Stimulated activated CD4-positive, alpha-beta T cell treated with anti-CD3 and anti-CD28 coated beads, TNF-alpha, amount 100 ng/mL, for 48 hours (primary cell): ENCODE measurements at places on chromosomes 4 and X.

GRCh38 chrX:99301990-99302389, 1108.1 kb downstream of the PCDH19 start:
- DNase-seq: no peak

DNA sequence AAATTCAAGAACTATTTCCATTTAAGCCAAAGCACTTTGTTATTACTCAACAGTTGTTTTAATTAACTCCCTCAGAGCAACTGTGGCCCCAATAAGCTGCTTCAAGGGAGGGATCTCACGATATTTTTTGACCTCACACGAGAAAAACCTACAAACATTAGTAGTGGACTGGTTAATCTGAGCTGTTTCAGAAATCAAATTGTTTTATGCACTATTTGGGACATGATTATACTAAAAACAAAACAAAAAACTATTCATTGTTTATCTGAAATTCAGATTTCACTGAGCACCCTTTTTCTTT, 74.3 kb downstream of the DCHS2 start:
- no peak for DNase-seq

DNA sequence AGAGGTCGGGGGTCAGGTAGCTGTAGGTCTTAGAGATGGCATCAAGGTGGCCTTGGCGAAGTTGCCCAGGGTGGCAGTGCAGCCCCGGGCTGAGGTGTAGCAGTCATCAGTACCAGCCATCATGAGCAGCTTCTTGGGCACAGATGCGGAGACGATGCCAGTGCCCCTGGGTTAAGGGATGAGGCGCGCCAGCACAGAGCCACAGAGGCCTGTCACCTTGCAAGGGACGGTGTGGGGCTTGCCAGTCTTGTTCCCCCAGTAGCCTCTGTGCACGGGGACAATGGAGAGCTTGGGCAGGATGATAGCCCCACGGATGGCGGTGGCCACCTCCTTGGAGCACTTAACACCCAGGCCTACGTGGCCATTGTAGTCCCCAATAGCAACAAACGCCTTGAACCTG, 750.7 kb upstream of the PABPC4L start:
- no peak for DNase-seq

DNA sequence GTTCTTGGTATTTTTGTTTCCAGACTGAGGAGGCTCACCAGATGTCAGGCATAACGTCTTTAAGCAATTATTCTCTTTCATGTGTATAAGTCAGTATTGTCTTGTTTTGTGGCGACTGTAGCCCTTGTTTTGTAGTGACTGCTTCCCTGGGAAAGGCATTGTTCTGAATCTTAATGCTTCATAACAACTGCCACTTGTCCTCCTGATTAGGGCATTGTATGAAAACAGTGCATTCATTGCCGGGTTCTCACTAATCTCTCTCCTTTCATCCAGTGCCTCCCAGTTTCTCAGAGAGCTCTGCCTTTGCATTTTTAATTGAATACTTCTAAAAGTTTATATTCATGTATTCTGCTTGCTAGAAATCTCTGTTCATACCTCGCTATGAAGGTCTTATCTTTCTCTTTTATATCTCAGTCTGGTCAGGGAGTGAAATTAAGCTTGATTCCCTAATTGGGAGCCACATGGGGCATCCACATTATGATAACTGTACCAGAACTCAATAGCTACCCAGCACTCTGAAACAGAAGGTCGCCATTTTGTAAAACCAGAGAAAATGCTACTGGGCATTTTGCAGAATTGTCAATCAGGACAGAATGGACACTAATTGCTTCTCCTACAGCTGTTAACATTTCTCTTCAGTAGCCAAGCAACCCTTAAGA, 149.8 kb downstream of the GBA3 start:
- DNase-seq: no peak

DNA sequence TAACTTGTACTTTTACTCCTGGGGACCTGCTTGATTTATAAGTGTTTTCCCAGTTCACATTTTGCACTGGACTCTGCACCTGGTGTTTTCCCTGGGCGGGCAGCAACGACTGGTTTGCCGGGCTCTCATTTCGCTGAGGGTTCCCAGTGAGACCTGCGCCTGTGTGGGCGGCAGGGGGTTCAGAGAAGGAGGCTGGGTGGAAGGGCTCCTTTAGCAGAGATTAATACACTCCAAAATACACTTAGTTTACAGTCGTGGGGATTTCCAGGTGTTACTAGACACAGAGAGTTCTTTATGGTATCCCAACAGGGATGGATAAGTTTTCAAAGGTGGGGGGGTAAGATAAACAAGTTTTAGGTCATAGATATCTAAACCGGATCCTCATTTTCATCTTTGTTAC, 53.0 kb upstream of the SHISA3 start:
- no peak for DNase-seq

GRCh38 chrX:10482261-10482660, 138.1 kb downstream of the MID1 start:
- DNase-seq: no peak

DNA sequence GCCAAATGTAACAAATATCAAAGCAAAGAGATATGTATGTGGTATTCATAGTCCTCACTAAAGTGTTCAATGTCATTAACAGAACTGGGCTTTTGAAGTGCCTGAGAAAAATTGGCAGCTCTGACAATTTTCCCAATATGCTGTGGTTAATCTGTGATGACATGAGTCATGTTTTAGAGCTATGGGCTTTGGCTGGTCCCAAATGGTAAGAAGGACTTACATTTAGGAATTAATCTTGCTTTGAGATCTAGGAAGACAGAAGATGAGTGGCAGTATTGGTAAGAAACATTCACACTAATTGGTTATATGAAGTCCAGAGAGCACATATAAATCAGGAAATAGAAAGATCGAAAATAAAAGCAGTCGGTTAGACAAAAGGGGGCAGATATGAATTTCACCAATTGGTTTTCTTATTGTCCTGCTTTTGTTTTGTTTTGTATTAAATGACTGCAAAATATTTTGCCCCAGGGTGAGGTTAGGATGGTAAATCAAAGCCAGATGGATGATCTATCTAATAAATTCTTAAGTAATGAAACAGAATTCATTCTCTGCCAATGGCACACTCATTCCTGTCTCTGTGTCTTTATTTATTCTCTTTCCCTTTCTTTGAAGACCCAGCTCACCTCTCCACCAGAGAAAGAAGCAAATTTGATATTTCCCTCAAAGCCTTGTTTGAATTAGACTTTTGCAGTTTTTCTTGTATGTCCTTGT, 993.1 kb downstream of the RPA4 start:
- no peak for DNase-seq

DNA sequence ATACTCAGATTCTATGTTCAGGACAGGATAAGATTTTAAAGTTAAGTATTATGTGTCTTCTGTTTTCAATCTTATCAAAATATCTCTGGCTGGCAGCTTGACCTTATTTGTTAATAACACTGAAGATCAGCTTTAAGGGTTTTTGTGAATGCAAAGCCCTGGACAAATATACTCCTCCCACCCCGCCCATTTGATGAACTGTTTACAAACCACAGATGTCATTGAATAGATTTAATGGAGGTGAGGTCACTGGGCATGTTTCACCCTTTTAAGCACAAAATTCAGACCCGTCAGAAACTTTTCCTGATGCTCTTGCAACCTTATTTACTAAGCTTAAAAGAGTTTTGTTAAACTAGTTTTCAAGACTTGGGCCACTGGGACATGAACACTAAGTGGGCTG, 10.1 kb upstream of the CXCL8 start:
- DNase-seq: no peak

DNA sequence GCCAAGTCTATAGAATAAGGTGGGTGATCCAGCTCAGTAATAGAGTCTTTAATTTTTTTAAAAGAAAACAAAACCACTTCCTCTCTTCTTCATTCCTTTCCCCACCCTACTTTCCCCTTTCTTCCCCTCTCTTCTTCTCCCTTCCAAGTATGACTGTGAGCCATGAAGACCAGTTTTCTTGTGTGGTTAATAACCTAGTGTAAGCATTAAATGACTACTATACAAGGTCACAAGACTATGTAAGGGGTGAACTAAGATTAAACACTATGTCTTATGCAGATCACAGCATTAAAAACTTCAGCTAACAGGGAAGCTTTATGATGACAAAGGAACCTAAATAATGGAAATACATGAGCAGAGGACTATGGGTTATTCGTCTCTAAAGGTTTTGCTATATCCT, 135.4 kb downstream of the GUCY2F start:
- DNase-seq: no peak

- DNase-seq: no peak
Measured at GRCh38 chrX:152656890-152657289, 19.2 kb downstream of the GABRQ start.

GRCh38 chr4:146495269-146495668, 26.5 kb downstream of the SLC10A7 start:
- no peak for DNase-seq

- peak; percentile 47 for DNase-seq
Measured at GRCh38 chr4:101418055-101418454, 70.7 kb upstream of the PPP3CA start.

GRCh38 chr4:88697588-88698329, at the start of gene NAP1L5:
Gene NAP1L5, minus strand, starts transcription at chr4:88697829. Its CDS starts 75 bp downstream, at chr4:88697754.
- DNase-seq: peak; percentile 37

GRCh38 chr4:190014771-190015537, 12.1 kb downstream of the FRG2 start:
- DNase-seq: no peak

DNA sequence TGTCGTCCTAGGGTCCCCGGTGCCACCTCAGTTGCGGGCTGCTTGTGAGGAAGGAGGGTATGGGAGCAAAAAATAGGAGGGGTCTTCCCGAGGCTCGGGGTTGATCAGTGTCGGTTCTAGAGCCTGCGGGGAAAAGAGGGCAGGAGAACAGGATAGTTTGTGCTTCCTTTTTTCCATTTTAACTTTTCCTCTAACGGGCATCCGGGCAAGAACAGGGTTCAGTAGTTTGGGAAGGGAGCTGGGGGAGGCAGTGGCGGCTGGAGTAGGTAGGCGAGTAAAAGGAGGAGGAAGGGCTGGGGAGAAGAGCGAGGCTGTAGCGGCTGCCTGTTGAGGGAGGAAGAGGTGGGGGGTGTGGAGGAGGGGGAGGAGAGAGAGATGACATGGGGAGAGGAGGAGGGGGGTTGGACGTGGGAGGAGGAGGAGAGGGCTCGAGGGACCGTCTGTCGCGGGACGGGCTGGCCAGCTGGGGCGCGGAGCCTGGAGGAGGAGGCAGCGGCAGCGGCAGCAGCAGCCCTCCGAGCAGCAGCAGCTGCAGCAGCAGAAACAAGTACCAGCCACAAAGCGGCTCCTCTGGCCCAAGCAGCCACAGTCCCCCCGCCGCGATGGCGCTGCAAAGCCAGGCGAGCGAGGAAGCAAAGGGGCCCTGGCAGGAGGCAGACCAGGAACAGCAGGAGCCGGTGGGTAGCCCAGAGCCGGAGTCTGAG, at the start of gene SLC16A2:
TSS of gene SLC16A2 (plus strand) at position 458 of the 704 bp plus-strand sequence. CDS start at position 603, 145 bp downstream.
- no peak for DNase-seq

DNA sequence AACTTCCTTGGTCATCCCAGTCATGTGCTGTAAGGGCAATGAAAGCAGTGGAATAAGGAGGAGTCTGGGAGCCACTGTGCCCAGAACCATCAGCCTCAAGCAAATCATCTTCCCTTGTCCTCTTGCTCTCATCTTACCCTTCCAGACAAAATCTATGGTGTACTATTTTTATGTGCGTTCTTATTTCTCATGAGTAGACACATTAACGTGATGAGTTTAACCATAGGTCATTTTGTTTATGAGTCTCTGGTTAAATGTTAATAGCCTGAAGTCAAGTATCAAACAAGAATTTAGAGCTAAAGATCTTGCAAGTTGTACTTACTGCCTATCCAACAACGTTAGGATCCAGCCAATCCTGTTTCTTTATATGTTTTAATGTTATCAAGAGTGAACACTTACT, 495.3 kb downstream of the SPRY1 start:
- no peak for DNase-seq

DNA sequence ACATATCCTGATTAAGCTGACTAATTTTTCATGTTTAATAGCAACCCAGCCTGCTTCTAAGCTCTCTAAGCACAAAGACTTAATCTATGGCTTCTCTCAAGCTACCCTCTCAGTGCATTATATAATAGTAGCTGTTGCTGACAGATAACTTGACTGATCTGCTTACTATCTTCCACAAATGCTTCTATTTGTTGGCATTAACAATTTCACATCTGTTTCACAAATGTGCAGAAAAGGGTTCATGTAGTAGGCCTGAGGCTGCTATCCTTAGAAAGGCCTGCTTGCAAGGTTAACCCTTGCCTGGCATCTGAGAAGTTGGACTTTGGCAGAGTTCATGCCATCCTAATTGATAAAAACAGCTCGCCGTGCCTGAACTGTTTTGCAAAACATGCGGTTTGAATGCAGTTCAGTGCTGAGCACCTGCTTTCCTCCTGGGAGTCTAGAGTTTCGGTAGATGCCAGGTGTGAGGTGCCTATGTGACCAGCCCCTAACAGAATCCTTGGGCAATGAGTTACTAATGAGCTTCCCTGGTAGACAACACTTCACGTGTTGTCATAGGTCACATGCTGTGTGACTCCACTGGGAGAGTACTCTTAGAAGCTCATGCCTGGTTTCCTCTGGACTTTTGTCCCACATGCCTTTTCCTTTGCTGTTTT, 68.4 kb downstream of the NSG1 start:
- DNase-seq: no peak

- no peak for DNase-seq
Measured at GRCh38 chr4:1803523-1804423, 10.7 kb downstream of the FGFR3 start.

DNA sequence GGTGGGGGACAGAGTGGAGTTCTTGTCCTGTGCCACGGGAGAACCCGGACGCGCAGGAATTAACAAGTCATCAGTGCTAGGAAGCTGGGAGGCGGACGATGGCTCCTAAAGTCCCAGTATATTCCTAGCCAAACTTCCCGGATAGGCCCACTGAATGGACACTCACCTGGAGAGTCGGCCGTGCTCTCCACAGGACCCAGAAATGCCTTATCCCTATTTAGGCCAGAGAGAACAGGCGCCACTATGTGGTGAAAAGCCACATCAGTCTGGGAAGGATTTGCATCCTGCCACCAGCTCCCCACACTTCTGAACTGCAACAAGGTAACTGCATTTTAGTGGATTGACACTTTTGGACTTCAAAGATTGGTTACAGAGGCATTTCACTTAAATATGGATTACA, 1.1 kb downstream of the CFAP299 start:
- no peak for DNase-seq

GRCh38 chr4:41913509-41913908, 21.7 kb upstream of the TMEM33 start:
- no peak for DNase-seq

DNA sequence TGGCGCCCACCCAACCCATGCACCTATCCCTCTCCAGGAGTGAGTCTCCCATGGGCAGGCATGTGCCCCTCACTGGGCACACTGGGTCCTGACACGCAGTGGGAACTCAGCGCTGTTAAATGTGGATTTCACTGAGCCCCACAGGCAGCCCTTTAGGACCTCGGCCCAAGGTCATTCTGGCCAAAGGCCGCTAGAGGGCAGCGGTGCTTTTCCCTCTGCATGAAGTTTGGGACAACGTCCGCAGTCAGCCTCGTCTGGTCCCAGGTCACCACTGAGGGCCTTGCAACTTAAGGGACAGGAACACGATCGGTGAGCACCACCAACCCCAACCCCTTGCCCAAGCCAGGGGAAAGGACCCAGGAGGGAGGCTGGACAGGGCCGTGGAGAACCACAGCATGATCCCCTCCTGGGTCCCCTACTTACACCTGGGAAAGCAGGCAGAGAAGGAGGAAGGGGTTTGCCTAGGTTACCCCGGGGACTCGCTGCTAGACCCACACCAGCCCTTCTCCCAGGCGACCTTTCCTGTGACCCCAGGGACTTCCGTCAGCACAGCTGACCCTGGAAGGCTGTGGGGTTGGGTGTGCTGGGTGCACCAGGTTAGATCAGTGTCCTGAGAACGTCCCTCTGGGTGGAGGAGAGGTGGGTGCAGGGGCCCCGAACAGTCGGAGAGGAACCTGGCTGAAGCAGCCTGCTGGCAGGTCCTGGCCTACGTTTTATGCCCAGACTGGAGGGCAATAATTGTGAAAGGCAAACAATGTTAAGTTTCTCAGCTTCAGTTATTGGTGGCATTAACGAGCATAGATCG, 24.0 kb downstream of the CYTL1 start:
- DNase-seq: peak; percentile 16
